ENCODE measurements at places on chromosomes 2 and 18.

DNA sequence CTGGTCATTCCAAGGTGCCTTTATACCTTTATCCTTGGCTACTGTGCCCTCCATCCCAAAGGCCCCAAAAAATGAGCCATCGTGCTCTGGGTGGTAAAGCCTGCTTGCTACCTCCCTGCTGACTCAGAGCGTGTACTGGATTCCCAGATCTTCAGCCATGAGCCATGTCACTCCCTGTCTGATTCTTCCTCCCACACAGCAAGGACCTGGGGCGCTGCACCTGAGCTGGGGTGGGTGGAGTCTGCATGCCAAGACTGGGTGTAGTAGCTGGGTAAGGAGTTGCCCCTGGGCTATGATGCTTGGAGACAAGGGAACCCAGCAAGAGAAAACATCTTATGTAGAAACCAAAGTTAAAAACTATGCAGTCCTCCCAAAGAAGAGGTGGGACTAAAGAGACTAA, 37.2 kb upstream of the APCDD1 start:
- no peak for DNase-seq

- no peak for DNase-seq
These were observed 92.5 kb upstream of the CXCR4 start for GRCh38 chr2:136210455-136210805.

- no peak for DNase-seq
These were observed 119.4 kb downstream of the TMEM18 start for GRCh38 chr2:557635-558301.

- DNase-seq, result no peak
These were observed 119.2 kb upstream of the STK17B start for GRCh38 chr2:196290569-196290968.

GRCh38 chr2:193153576-193153975, 958.8 kb upstream of the TMEFF2 start:
- no peak for DNase-seq

- DNase-seq, result no peak
These were observed 17.8 kb downstream of the NCOA1 start for GRCh38 chr2:24508878-24509277.
